ENCODE measurements at places on chromosomes 5 and 9. TPM values are rescaled to one million over a fixed set of nuclear protein-coding genes. Genes with fewer than 3 reads are reported as not detected.

- peak; percentile 82 for DNase-seq
Measured at GRCh38 chr9:128845186-128845931, 15.8 kb upstream of the SPOUT1 start.

DNA sequence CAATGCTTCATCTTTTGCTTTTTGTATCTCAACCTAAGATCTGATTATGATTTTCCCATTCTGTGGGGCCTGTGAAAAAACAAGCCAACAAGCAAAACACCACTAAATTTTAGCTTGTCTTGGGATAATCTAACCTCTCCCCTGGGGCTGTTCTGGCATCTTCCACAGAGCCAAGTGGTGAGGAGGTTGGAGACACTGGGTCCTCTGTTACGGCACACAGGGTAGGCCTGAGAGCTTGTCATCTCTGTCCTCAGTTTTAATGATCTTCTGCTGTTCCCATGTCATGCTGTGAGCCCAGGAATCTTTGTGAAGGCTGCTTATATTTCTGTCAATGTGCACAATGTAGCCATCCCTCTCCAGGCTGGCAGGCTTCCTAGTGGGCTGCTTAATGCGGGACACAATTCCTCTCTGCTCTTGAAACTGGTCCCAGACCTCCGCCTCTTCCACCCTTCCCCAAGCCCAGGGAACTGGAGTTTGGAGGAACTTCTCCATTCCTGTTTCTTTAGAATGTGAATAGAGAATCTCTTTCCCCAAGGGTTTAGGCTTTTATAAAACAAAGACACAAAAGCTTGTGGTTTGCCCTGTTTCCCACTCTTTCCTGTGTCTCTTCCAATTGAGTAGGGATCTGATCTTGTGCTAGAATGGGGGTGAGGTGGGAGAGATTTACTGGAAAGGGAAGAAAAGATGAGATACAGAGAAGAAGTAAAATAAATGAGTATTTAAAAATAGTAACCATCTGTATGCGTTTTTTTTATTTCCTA lies 30.9 kb upstream of the SEMA6A start:
- no peak for DNase-seq

GRCh38 chr5:13878357-13878756 lies 66.1 kb downstream of the DNAH5 start:
- no peak for DNase-seq

DNA sequence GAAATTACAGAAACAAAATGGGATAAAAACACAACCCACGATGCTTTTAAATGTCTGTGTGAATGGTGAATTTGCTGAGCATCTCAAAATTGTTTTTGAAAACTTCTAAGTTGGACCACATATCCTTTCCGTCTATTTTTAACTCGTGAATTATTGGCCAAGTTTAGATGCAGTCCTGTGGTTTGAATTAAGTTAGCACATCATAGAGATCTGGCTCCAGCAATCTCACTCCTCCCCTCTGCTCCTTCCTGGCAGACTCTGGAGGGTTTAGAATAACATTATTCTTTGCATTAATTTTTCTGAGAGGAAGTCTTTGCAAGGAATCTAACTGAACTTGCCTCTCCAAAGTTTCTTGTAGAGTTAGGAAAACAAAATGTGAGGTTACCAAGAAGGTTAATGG lies 14.5 kb upstream of the ANKRD55 start:
- DNase-seq: no peak

DNA sequence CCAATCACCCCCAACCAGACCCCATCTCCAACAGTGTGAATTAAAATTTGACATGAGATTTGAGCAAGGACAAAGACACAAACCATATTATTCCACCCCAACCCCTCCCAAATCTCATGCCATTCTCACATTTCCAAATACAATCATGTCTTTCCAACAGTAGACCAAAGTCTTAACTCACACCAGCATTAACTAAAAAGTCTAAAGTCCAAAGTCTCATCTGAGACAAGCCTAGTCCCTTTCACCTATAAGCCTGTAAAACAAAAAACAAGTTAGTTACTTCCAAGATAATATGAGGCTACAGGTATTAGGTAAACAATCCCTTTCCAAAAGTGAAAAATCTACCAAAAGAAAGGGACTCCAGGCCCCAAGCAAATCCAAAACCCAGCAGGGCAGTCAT lies 140.6 kb upstream of the NR4A3 start:
- DNase-seq: no peak

GRCh38 chr5:36168737-36169136 lies 16.8 kb downstream of the SKP2 start:
- DNase-seq: no peak

- DNase-seq: no peak
Measured at GRCh38 chr5:18745988-18746615, 1111.8 kb downstream of the TAF11L14 start.

GRCh38 chr5:120415985-120416384 lies 48.1 kb upstream of the PRR16 start:
- no peak for DNase-seq

The ACTBL2 gene
- total RNA-seq: not detected

The MRPS27 gene
- 71.1 TPM for total RNA-seq

The RPL37 gene
- total RNA-seq: 1,699 TPM

- peak; percentile 4 for DNase-seq
Measured at GRCh38 chr5:79318935-79319614, 83.1 kb downstream of the JMY start.

DNA sequence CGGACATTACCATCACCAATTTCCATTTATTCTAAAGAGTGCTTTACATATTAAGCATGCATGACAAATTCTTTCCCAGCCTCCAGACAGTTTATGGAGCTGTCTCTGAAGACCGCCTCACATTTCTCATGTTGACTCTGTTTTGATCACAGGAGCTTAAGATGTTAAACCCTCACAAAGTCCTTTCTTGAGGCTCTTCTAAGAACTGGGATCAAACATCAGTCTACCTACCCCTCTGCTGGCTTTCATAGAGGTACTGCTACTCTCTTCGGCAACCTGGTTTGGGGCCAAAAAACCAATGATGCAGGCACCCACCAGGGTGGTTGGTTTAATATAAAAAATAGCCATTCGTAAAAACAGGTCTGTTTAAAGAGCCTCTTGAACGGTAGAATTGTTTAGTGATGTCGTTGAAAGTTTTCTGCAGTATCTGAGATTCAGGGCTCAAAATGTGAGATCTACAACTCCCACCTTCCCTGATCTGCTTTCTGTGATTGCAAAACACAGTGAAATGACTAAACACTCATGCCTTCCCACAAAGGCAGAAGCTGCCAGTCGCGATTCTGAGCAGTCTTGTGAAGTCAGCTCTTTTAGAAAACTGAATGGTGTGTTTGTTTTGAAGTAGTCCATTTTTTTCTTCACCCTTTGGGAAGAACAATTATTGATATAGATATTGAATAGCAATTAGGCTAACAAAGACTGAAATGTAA lies 3.5 kb downstream of the RXFP3 start:
- no peak for DNase-seq

GRCh38 chr5:160071516-160071915 lies 47.7 kb downstream of the PWWP2A start:
- no peak for DNase-seq

GRCh38 chr5:171826132-171826531 lies 40.5 kb downstream of the SMIM23 start:
- no peak for DNase-seq

DNA sequence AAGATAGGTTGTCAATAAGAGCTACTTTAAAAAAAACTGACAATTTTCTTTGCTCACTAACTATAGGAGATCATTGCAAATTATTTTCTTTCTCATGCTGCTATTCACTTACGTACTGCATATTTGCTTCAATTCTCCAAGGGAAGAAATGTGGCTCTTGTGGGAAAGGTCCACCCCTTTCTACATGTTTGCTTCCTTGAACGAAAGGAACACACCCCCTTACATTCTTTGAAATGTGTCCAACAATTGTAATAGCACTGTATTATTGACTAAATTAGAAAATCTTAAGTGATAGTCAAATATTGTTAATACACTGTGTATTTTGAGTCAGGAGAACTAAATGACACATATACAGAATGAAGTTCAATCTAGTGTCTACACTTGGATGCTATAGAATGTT lies 5.2 kb downstream of the MEF2C start:
- no peak for DNase-seq

GRCh38 chr9:92141144-92142129 lies 26.2 kb upstream of the SPTLC1 start:
- peak; percentile 39 for DNase-seq

The OR2S2 gene
- not detected for total RNA-seq

DNA sequence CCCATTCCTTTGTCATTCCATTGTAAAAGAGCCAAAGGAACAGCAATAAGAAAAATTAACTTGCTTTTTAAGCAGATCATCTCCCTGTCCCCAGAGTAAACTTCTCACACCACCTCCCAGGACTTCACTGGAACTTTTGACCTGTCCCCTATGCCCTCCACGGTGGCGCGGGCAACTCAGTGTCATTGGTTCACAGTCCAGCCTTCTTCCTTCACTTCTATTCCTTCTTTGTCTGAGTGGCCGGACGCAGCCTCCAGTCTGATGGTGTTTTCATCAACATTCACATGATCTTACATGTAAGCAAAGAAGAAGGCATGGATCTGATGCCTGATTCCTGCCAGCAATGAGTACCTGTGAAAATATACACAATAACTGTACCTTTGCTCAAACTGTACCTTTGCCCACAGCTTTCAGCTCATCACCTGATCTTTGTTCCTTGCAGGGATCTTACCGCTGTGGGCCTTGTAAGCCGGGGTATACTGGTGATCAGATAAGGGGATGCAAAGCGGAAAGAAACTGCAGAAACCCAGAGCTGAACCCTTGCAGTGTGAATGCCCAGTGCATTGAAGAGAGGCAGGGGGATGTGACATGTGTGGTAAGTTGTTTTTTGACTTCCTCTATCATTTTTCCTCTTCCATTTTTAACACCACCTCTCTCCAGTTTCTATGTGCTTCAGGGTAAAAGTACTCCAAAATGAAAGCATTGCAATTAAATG lies 32.5 kb downstream of the THBS4 start:
- DNase-seq: no peak

DNA sequence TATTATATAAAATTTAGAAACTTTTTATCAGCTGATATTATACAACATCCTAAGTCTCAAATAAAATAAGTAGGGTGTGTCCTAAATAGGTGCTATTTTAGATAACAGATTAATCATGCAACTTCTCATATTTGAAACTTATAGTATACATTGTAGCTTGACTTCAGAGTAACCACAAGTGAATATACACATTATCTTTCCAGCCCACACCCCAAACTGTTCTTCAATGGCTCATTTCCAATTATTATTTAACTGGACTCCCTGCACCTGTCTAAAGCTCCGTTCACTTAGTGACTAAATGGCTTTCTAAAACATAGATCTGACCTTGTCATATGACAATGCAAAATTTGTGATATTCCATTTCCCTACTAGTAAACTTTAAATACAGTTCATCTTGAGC lies 490.9 kb upstream of the RGMB start:
- DNase-seq: no peak

The ANKRD18B gene
- total RNA-seq: 2.2 TPM

- no peak for DNase-seq
Measured at GRCh38 chr5:151101151-151101550, 20.3 kb upstream of the TNIP1 start.

The IL9 gene
- not detected for total RNA-seq

The PRRC2B gene
- 235 TPM for total RNA-seq

The SPINK13 gene
- total RNA-seq: not detected

DNA sequence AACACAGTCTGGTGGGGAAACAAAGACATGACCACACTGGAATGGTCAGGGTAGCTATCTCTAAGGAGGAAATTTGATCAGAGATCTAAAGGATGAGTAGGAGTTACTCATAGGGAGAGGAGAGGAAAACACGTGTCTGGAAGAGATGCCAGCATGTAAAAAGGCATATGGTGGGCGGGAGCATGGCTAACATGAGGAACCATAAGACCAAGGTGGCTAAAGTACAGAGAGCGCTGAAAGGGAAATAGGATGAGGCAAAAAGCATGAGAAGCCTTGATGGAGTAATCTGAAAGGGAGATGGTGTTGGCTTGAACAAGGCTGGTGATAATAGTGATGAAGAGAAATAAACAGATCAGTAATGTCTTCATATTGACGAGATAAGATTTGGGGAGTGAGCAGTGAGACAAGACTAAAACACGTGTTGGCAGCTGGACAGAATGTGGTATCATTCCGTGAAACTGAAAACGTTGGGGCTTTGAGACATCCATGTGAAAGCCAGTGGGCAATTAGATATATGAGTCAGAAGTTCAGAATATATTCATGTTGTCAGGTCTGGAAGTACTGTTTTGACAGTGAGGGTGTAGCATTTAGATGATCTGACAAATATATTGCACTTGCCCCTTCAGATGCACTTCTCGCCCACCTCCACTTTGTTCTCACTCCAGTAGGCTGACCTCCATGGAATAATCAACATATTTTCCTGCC lies 209.1 kb upstream of the KCNN2 start:
- no peak for DNase-seq

The EPB41L4B gene
- 16.3 TPM for total RNA-seq
